NCI-H2081 (cell line): ENCODE measurements at places on chromosomes 11 and 22.

DNA sequence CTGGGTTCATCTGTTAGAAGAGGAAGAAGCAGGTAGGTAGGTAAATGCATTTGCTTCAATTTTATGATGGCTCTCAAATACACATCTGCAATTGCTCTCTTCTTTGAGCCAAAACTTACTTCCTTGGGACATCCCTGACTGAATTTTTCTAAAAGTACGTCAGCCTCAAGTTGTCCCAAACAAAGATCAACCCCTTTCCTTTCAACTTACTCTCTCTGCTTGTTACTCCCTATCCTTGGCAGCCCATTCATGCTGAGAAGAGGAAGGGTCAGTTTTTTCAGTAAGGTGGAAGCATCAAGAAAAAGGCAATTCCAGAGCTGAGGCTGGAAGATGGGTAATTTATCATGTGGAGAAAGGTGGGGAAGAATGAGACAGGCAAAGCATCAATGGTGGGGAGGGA lies 111.2 kb downstream of the LRRC32 start:
- DNase-seq, result no peak

- DNase-seq, result no peak
These were observed 35.9 kb downstream of the OSBPL5 start for GRCh38 chr11:3129181-3129590.

DNA sequence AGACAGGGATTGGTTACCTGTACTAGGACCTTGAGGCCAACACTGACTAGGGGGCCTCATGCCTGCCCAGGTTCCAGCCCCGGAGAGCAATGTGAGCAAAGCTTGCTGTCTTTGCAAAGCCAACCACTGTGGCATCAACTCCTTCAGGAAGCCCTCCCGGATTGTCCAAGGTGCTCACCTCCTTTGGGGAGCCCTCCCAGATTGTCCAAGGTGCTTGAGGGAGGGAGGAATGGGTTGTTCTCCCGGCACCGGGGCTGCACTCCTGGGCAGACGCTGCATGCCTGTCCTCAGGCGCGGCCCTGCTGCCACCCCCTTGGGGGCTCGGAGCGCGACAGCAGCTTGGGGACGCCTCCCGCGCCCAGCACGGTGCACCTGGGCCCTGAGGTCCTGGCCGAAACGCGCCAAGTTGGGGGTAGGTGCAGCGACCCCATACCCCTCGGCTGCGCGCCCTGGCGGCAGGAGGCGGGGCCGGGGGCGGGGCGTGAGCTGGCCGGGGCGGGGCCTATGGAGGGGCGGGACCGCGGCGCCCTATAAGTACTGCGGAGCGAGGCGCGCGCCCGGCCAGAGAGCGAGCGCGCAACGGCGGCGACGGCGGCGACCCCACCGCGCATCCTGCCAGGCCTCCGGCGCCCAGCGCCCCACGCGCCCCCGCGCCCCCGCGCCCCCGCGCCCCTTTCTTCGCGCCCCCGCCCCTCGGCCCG lies at the start of gene CD81:
CD81 (plus strand) TSS at position 560 of the 701 bp plus-strand sequence. CDS start 240 bp downstream, outside the sequence.
- peak; percentile 4 for DNase-seq

- no peak for DNase-seq
These were observed 2.8 kb downstream of the IL17RA start for GRCh38 chr22:17087498-17088131.

DNA sequence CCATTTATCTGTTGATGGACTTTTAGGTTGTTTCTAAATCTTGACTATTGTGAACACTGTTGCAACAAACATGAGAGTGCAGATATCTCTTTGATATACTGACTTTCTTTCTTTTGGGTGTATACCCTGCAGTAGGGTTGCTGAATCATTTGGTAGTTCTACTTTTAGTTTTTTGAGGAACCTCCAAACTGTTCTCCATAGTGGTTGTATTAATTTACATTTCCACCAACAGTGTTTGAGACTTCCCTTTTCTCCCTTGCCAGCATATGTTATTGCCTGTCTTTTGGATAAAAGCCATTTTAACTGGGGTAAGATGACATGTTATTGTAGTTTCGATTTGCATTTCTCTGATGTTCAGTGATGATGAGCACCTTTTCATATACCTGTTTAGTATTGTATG lies 330.0 kb downstream of the DDX10 start:
- no peak for DNase-seq

DNA sequence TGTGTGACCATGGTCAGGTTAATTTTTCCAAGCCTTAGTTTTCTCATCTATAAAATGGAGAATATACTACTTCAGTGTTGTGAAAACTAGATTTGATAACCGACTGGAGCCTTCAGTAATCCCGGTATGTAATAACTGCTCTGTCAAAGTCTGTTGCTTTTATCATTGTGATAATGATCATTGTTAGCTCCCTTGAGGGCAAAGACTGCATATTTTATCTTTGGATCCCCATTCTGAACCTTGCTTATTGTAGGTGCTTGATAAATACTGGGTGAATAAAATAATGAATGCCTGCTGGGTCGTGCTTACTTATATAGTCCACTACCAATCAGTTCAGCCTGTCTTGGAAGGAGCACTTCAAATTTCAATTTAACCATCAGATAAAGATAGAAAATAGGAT lies 105.3 kb downstream of the ARFGAP2 start:
- no peak for DNase-seq

DNA sequence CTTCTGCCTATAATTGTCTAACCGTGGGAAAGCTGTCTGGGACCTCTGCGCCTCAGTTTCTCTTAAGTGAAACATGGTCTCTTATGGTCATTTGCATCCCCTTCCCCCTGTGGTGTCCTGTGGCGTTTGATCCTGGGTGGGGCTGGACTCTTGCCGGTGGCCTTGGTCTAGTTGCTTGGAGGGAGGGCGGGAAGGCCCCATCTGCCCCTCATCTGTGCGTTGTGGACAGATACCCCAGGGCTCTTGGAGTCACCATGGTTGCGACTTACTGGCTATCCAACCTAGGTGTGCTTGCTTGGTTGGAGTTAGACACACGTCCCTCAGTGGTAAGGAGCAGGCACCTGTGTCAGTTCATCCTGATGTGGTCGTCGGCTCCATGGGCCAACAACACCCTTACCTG lies 15.2 kb downstream of the SHANK3 start:
- no peak for DNase-seq

DNA sequence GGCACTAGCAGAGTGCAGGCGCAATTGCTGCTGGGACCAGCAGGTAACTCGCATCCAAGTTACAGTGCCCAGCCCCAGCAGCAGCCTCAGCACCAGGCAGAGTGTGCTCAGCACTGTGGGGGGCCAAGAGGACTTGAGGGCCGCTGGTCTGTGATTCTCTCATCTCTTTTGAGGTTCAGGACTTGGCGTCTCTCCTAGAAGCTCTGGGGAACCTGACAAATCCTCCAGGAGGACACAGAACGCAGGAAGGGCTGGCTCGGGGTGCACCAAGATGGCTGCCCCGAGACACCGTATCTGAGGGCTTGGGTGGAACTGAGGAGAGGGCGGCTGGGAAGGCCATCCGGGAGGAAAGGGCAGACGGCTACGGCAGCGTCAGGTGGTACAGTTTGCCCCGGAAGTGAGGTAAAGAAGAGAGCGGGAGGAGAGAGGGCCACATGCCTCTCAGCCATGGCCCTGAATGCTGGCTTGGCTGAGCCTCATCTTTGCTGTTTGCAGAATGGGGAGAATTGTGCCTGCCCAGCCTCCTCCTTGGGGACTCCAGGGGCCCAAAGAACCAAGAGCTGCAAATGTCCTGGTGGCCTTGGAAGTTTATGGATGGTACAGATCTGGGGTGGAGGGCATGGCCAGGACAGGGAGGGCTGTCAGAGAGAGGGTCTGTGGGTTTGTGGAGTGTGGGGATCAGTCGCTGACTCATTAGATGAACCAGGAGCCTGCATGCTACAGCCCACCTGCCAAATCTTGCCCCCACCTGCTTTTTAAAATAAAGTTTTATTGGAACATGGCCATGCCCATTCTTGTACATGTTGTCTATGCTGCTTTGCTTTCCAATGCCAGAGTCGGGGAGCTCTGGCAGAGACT lies 78.0 kb downstream of the MYEOV start:
- DNase-seq, result no peak

- no peak for DNase-seq
These were observed 137.3 kb upstream of the SORL1-AS1 start for GRCh38 chr11:121589946-121590537.

GRCh38 chr11:65422633-65423515 lies at the start of gene NEAT1:
Gene NEAT1, plus strand, starts transcription at chr11:65422798.
- peak; percentile 46 for DNase-seq

GRCh38 chr22:29524442-29525191 lies 28.9 kb downstream of the THOC5 start:
- DNase-seq, result peak; percentile 1

DNA sequence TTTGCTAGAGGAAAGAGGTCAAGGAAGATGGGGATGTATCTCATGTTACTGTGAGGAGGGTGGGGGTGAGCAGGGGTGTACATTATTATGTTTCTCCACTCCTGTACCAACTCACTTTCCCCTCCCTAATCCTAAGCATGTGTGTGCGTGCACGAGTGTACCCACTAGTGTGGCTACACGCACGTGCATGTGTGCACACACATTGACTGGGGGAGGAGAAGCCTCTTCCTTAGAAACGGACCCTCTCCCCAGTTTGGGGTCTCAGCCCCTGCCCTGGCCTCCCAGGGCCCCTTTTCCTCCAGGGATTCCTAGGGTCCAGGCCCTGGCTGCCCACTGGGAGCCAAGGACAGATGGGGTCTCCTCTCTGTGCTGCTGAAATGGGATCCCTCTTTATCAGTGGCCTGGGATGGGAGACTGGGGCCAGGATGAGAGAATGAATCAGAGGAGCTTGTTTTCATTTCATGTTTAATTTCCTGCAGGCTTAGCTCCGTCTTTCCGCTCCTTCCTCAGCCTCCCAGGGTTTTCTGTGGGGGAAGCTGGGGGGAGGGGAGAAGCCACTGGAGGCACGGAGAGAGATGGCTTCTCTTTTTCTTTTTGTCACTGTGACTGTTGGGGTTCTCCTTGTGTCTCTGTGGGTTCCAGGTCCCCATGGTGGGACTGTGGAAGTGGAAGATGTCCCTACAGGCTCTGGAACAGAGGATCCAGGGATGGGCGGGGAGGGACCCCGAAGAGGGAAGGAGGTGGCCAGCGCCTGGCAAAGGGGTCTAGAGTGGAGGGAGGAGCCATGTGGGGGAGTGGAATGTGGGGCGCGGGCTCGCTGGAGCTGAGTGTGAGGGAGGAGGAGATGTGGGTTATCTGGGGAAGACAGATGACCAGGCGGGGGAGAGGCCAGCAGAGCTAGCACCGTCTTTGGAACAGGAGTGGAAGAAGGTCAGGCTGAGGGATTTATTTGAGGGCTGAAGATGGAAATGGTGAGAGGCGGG lies 40.3 kb downstream of the ALX4 start:
- DNase-seq, result no peak

DNA sequence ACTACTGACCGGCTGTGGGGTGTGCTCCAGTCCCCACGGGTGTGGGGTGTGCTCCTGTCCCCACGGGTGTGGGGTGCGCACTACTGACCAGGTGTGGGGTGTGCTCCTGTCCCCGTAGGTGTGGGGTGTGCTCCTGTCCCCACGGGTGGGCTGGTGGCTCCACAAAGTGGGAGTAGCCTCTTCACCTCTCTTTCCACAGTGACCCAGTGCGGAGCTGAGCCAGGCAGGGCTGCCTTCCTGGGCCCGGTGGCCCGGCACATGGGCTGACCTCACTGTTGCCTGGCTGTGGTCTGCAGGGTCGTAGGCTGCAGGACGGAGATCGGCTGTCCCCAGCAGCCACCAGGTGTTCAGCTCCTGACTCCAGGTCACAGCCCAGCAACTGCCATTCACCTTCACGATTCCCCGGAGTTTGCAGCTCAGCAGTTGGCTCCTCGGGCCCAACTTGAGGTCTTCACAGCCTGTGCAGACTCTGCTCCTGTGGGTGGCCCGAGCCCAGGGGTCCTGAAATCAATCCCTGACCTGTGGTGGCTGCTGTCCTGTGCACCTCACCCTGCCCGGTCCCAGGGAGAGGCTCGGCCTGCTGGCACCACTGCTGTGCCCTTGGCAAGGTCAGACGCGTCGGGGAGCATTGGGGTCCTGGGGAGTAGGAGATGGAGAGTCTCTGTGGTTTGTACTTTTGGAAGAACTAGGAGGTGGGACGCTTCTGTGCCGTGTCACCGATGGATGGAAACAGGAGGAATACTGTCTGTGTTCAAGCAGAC lies 414.3 kb downstream of the TBC1D22A start:
- no peak for DNase-seq

DNA sequence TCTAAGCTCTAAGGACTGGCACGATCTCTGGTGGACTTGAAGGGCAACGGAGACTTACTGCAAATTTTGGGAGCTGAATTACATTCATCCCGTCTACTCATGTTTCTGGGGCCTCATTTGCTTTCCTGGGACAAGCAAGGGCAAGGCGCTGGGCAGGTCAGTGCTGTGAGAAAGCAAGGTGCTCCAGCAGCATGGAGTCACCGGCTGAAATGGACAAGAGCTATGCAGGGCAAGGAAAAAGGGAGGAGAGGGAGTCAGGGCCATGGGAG lies 25.6 kb downstream of the FLI1 start:
- DNase-seq, result no peak

DNA sequence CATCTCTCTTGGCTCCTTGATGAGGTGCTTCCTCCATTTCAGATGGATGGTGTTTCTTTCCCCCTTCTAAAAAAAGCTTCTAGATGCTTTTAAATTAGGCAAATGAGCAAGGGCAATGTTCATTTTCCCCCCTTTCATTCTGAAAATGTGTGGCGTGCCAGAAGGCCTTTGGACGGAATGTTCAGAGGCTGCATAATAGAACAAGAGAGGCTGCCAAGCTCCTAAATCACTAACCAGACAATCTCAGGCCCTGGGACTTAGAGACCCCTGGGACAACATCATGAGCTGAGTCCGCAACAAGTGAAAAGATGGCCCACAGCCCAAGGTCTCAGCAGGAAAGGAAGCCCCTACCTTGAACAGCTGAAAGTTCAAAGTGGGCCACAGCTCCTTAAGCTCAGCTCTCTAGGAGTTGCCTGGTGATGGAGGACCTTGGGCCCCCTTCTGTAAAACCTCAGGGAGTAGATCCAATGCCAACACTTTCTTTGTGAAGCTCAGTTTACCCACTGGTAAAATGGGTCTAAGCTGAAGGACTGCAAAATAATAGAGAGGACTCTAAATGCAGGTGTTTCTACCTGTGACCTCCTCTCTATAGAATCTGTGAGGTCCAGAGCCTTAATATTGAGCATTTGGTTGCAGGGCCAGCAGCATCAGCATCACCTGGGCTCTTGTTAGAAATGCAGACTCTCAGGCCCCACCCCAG lies 144.0 kb downstream of the FBXO7 start:
- DNase-seq, result no peak

GRCh38 chr11:67054346-67054835 lies 2.3 kb upstream of the RHOD start:
- no peak for DNase-seq

DNA sequence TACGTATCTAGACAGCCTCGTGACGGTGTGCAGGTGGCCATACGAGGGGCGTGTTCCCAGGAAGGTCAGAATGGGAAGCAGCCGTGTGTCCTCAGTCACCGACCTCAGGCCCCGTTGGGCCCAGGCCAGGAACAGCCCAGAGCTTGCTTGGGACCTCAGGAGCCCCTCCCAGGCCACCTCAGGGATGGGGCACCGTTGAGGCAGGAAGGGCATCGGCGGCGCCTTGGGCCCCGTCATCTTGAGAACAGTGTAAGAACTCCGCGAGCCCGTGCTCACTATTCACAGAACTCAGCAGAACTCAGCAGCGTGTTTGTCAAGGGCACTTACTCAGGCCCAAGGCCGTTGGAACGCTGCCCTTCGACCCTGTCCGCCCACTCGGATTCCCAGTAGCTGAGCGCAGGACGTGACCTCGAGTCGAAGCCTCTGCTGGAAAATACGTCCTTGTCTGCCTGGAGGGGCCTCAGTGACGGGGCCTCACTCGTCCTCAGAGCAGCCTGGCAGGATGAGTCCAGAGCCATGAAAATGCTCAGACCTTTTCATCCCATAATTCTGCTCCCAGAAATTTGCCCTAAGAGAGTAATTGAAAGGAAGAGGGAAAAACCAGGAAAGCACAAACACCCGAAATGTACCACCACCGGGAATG lies 1134.8 kb downstream of the BRD1 start:
- DNase-seq, result no peak

- no peak for DNase-seq
These were observed 112.1 kb upstream of the DRD2 start for GRCh38 chr11:113587308-113587739.
